ENCODE measurements at places on chromosomes 5 and 9.

DNA sequence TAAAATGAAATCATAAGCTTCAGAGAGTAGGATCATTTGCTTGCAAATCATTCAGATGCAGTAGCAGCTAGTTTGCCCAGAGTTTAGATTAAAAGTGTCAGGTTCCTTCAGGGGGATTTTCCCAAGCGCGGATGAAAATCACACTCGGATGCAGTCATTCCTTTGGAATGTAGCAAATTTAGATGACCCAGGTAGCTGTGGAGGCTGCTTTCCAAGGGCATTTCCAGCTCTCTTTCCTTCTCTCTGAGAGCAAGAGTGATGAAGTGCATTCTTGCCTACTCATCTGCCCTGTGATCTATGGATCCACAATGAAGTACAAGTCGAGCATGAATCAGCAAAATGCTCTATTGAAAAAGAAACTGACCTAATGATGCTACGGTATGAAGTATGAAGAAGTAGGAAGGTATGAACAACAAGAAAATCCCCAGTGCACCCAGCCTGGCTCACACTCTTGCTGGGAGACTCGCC is 200.2 kb downstream of the PLK2 start:
- DNase-seq: no peak

- no peak for DNase-seq
These were observed 23.8 kb upstream of the ALDH1B1 start for GRCh38 chr9:38368731-38369130.

- DNase-seq: no peak
These were observed 12.6 kb upstream of the GRAMD2B start for GRCh38 chr5:126410623-126411022.

GRCh38 chr5:149940941-149941644 is 3.5 kb downstream of the PDE6A start:
- DNase-seq: no peak

DNA sequence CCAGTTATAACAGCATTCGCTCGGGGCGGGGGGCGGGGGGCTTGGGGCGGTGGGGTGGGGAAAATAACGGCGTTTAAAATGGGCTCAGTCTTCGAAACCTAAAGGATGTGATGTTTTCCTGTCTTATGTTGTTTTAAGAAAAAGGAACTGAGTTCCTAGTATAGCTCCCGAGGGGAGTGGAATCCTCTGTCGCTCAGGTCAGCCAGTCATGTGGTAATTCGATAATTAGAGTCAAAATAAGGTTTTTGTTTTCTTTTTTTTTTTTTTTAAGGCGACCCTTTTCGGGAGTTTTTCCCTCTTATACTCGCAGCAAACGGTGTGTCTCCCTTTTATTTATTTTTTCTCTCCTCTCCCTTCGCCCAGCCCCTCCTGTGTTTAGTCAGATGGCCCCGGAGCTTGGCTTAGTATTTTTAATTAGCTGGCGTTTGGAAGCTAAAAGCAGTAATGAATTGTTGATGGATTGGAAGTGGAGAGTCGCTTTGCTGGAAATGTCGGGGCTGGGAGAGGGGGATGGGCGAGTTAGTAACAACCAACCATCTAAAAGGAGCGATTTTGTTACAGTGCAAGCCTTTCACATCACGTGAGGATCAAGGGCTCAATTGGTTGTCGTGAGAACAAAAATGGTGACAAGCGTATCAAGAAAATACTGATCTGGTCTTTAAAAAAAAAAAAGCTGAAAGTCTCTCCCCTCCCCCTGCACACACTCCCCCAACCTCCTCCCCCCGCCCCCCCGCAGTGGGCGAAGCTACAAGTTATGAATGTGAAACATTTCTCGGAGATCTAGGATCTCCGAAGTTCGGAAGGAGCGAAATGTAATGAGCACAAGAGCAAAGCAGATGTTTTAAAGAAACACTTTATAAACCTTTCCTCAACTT is 714 bp upstream of the ZNF608 start:
- DNase-seq: no peak

DNA sequence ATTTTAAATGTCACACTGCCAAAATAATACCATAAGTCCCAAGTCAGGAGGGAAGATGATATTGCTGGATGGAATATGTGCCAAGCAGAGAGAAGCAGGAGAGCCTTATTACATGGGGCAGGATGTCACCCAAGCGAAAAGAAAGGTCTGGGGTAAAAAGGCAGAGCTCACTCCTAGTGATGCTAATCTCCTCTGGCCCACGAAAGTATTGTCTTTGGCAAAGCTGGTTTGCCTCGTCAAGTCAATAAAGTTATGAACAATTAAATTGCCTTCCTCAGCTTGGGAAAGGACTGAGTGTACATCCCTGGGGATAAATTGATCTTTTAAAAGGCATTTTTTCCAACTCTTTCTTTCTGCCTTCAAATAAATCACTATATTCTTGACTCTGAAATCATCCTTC is 220.6 kb downstream of the DMAC1 start:
- DNase-seq: no peak

- DNase-seq: no peak
These were observed 380.8 kb upstream of the CD180 start for GRCh38 chr5:67577424-67577823.

GRCh38 chr5:77250021-77250420 is 39.5 kb downstream of the PDE8B start:
- no peak for DNase-seq

DNA sequence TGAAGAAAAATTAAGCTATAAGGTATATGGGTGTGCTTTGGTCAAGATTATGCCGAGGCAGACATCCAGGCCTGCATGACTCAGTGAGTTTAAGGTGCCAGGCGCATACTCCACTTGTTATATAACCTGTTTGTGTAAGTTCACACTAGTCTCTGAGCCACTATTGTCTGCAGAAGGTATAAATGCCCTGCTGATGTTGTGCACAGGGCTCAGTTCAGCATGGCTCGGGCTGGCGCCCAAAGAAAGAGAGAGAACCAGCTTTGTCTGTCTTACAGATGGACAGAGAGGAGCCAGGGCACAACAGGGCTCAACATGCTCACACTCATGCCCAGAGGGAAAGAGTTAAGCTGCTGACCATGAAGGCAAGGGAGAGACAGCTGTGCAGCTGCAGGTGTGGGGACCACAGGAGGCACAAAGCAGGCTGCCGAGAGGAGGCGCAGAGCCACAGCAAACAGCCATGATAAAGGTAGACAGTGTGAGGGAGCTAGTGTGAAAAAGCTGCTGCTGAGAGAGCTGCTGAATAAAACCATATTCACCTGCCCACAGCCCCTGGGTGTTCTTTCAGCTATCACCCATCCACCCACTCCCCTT is 1587.6 kb upstream of the C9orf72 start:
- no peak for DNase-seq

GRCh38 chr5:130024006-130024405 is 119.7 kb downstream of the CHSY3 start:
- no peak for DNase-seq

GRCh38 chr5:121693864-121694263 is 157.8 kb upstream of the FTMT start:
- no peak for DNase-seq

DNA sequence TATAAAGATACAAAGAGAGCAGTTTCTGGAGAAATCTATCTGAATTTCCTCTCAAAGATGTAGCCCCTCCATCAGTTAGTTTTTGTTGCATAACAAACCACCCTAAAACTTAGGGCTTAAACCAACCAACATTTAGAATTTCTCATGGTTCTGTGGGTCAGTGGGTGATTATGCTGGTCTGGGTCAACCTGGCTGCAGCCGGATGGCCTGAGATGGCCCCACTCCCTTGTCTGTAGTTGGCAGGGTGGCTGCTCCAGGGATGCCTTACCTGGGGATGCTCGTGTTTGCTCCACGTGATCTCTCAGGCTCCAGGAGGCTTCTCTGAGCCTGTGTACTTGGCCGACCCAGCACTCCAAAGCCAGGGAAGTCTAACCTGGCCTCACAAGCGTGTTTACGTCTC is 139.3 kb downstream of the MVB12B start:
- DNase-seq: no peak

DNA sequence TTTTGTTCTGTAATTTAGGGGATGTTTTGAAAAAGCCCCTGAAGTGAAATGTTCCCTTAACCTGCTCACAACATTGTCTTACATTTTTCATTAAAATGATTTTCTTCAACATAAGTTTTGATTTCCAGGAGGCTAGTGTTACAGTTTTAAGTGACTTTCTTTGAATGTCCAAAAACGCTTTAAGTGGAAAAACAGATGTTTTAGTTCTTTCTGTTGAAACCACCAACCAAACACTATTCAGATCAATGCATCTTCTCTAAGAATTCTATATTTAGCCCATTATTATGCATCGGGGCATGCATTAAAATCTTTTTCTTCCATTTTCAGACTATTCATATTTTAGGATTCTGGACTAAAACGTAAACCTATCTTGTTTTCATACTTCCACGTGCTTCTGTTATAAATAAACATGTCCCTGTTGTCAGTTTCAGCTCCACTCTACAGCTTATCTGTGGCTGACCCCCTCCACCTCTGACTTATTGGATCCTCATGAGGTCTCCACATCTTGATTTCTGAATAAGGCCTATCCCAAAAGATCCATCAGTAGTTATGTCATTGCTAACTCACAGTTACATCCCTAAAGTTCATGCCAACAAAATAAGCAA is 882.3 kb upstream of the SEMA6A start:
- DNase-seq: no peak

DNA sequence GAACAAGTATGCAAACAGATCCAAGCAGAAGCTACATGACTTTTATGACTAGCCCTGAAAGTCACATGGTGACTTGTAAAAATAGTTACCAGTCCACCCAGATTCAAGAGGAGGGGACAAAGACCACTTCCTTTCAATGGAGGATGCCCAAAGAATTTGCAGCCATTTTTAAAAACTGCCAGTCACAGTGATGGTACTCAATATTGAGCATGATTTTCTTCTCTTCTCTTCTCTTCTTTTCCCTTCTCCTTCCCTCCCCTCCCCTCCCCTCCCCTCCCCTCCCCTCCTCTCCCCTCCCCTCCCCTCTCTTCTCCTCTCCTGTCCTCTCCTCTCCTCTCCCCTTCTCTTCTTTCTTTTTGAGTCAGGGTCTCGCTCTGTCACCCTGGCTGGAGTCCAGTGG is 286.9 kb downstream of the PARP8 start:
- no peak for DNase-seq

All from CD4-positive, alpha-beta T cell treated with Interleukin-17A for 1 hour (primary cell).